ENCODE measurements at places on chromosomes 6 and 20. TPM values are rescaled to one million over a fixed set of nuclear protein-coding genes. Genes with fewer than 3 reads are reported as not detected.
A peak's percentile ranks its signal among the peaks of the same experiment; 100 is the strongest.

RXRB gene
- 35.8 TPM for total RNA-seq

AAR2 gene
- 27.1 TPM for total RNA-seq

DNMT3B gene
- total RNA-seq = 0.39 TPM

PEX7 gene
- total RNA-seq = 5.3 TPM

DNA sequence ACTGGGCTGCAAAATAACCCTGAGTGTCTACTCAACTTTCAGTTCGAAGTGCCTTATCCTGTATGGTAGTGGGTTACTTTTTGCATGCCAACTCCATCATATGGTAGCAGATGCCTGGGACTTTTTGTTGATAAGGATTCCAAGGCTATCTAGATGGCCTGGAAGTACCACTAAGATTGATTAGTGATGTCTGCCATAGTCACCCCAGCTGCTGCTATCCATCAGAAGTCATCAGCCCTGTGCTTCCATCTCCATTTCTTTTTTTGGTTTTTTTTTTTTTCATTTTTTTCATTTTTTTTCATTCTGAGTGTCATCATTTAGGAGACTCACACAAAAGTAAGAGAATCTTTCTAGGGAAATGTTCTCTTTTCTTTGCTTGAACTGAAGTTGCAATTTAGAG lies 217.4 kb upstream of the PLCB4 start:
- no peak for DNase-seq

- no peak for DNase-seq
Observed at GRCh38 chr20:38897267-38897666, 28.9 kb upstream of the FAM83D start.

- no peak for DNase-seq
Observed at GRCh38 chr20:24742989-24743388, 206.1 kb upstream of the CST7 start.

- no peak for DNase-seq
Observed at GRCh38 chr20:10474606-10475184, 39.6 kb downstream of the SLX4IP start.

DNA sequence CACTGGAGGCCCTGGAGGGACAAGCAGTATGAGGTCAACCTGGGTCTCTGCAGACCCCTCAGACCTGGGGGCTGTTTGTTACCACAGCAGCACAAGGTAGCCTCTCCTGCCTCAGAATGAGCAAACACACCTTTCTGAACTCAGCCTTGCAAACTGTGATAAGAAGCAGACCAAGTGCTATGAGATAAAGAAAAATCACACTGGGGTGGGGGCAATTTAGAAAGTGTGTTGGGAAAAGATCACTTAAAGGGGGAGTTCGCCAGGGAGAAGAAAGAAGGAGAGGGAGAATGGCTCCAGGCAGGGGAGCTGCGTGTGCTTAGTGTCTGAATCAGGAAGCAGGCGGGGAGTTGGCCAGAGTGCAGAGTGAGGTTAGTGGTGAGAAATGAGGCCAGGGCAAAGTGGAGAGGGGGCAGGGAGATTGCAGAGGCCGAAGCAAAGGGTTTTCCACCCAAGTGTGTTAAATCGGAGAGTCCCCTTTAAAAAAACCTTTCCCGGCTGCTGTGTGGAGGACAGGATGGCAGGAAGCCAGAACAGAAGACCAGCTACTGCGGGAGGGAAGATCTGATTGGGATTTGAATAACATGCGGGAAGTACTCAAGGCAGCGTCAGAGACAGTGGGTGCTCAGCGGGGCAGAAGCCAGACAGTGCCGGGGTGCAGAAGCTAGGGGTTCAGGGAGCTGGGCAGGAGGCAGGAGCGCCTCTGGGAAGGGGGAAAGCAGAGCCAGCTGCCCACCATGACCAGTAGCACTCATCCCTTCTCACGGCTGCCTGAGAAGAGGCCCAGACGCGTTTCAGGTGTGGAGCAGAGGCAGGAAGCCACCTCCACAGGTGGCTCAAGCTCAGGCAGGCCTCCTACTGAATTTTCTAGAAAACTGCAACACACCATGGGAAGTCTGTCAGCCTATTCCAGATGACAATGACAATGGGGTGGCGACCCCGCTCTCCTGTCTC lies 9.0 kb downstream of the ADA start:
- DNase-seq = no peak

- DNase-seq = no peak
Observed at GRCh38 chr20:43590036-43590391, 723 bp upstream of the IFT52 start.

DNA sequence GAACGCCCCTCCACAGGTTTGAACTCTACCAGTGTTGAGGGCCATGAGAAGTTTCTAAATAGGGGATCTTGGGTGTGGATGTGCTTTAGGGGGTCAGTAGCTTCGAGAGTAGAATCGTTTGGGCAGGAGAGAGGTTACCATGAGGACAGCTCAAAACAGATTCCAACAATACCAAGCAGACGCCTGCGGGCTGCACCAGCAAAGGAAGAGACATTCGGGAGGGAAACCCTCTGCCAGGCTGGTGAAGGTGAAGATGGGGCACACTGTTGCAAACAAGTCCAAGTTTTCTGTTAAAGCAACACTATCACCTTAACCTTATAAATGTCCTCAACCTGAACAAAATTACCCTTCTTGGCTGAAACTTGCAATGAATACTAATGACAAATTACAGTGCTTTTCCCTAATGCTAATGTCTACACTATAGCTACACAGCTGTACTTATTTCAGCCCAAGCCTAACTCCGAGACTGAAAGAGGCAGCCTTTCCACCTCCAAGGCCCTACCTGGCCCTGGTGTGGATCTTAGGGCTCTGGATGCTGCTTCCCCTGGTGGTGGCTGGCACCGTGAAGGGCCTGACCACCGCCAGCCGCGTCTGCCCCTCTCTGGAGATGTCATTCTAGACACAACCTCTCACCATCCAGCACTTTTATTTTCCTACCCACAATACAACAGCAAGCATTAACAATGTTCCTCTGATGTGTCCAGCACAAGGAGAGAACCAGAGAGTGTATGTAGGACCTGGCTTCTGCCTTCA lies 80.1 kb downstream of the DLL1 start:
- peak; percentile 71 for DNase-seq

GRCh38 chr6:125985979-125986300 lies 400 bp upstream of the TRMT11 start:
- no peak for DNase-seq

DNA sequence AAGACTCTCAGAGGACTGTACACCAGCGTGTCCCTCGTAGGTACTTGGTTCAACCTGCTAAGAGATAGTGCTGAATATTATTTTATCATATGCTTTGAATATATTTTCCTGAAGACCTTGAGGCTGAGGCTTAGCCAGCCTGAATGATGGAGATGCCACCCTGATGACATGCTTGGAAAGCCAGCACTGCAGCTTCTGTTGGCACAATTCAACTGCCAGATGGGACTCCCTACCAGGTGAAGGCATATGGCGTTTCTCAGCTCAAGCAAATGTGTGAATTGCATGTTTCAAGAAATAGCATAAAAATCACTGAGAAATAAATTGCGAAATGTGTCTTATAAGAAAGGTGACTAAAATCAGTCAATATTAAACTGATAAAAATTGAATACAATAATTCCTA lies 228.1 kb upstream of the CST7 start:
- no peak for DNase-seq

- DNase-seq = no peak
Observed at GRCh38 chr6:156262014-156262413, 515.2 kb upstream of the ARID1B start.

DNA sequence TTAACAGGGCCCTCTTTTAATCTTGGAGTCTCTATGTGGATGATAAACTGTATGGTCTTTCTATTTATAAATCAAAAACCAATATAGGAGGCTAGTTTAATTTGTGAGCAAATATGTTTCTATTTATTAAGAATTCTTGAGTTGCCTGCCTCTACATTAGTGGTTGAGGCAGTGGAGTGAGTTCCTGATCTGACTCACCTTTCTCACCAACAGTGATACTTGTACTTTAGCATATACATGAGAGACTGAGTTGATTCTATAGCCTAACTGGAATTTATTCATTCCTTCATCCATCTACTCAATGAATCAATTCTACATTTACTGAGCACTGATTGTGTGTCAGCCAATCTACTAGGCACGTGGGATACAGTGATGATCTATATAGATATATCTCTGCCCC lies 126.9 kb downstream of the TRMT11 start:
- DNase-seq = no peak
